Stimulated activated effector memory CD8-positive, alpha-beta T cell treated with anti-CD3 and anti-CD28 coated beads, Interleukin-12 subunit alpha, Interleukin-12 subunit beta, amount 100 ng/mL, for 72 hours (primary cell): ENCODE measurements at places on chromosomes 2 and 18.
A peak's percentile ranks its signal among the peaks of the same experiment; 100 is the strongest.

- DNase-seq = no peak
These were observed 6.5 kb downstream of the SH3BP4 start for GRCh38 chr2:234958311-234958710.

DNA sequence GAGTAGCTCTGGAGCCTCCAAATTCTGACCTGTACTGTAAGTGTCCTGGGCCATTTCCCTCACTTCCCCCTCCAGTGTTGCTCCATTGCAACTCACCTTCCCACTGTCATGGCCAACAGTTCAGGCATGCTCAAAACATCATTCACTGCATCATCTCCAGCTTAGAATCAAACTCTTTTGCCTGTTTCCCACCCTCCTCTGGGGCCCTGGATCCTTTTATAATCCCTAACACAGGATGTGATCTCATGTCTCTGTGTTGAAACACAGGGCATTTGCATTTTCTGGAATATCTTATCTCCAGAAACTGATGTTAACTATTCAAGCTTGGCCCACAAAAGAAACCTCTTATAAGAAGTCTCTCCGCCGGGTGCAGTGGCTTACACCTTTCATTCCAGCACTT lies 3.0 kb downstream of the DPP4 start:
- DNase-seq = no peak

DNA sequence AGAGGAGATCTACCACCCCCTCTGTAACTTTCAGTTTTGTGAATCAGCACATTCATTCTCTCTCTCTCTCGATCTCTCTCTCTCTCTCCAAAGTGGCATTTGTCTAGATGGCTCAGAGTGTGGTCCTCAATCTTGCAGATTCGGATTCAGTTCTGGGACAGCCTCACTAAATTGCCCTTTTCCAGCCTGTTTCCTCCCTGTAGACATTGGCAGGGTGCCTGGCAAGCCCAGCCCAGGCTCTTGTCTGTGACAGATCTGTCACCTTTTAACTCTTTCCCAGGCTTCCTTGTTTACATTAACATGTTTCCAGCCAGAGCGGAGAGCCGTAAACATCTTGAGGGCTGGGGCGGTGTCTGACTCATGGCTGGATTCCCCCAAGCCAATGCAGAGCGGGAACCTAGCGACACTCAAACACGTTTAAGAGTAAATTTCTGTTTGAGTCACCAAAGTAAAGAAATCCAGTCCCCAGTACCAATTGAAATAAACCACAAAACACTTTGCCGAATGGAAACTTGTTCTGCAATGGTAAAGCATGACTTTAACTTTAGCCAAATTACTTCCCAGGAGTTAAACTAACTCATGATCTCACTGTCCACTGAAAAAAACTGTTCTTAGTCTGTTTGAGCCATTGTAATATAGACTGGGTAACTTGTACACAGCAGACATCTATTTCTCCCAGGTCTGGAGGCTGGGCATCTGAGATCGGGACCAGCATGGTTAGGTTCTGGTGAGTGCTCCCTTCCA lies 6.6 kb upstream of the CYP27C1 start:
- DNase-seq = peak; percentile 80

GRCh38 chr2:235850771-235851551 lies 317.2 kb downstream of the GBX2 start:
- DNase-seq = no peak

- DNase-seq = no peak
These were observed 22.2 kb downstream of the KCNG2 start for GRCh38 chr18:79819968-79820351.

DNA sequence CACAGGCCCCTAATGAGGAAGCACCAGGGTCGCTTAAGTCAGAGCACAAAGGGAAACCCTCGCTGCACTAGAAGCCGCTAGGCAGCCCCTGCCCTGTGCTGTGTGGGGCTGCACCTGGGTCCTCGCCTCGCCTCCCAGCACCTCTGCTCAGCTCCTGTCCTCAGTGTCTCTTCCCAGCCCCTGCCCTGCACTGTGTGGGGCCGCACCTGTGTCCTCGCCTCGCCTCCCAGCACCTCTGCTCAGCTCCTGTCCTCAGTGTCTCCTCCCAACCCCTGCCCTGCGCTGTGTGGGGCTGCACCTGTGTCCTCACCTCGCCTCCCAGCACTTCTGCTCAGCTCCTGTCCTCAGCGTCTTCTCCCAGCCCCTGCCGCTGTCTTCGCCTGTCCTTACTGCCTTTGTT lies 342.8 kb downstream of the EIPR1 start:
- DNase-seq = no peak

DNA sequence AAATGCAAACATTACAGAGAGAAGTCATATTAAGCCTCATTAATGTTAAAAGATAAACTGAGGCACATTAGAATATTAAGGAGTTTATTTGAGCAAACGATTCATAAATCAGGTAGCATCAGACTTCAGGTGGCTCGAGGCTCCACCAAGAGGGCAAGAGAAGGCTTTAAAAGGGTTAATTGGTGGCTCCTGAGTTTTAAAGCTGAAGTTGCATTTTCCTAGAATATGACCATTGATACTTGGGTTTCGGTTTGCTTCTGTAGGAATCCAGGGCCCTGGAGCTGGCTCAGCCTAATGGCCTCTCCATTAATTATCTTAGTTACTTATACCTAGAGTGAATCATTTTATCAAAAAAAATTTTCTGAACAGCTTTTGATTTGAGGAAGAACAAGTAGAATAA lies 123.7 kb upstream of the NABP1 start:
- DNase-seq = no peak

DNA sequence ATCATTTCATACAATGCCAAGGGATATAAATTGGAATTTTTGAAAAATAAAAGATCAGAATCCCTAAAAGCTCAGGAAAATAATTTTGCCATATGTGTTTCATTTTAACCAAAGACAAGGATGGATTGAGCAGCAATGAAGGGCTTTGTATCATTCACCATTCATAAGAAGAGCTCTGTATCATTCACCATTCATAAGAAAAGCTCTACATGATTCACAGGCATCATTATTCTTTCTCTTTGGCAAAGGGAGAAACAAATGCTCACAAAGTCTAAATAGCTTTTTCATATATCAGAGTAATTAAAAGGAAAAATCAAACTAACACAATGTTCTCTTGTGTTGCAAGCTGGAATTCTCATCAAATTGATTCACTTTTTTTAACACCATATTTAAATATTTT lies 169.1 kb upstream of the MC4R start:
- DNase-seq = no peak

GRCh38 chr2:24877067-24877466 lies 43.0 kb downstream of the ADCY3 start:
- DNase-seq = no peak

- no peak for DNase-seq
These were observed 55.4 kb upstream of the ACVR1 start for GRCh38 chr2:157931542-157931941.

DNA sequence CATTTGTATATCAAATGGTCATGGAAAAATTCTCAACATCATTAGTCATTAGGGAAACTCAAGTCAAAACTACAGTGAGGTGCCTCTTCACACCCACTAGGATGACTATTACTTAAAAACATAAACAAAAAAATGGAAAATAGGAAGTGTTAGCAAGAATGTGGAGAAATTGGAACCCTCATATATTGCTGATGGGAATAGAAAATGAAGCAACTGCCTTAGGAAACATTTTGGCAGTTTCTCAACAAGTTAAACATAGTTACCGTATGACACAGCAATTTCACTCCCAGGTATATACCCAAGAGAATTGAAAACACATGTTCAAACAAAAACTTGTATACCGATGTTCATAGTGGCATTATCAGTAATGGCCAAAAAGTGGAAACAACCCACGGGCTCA lies 18.1 kb upstream of the CYP26B1 start:
- DNase-seq = no peak

- no peak for DNase-seq
These were observed 8.6 kb upstream of the RNF152 start for GRCh38 chr18:61901323-61901986.

GRCh38 chr18:23515911-23516546 lies 12.7 kb downstream of the RMC1 start:
- peak; percentile 62 for DNase-seq

DNA sequence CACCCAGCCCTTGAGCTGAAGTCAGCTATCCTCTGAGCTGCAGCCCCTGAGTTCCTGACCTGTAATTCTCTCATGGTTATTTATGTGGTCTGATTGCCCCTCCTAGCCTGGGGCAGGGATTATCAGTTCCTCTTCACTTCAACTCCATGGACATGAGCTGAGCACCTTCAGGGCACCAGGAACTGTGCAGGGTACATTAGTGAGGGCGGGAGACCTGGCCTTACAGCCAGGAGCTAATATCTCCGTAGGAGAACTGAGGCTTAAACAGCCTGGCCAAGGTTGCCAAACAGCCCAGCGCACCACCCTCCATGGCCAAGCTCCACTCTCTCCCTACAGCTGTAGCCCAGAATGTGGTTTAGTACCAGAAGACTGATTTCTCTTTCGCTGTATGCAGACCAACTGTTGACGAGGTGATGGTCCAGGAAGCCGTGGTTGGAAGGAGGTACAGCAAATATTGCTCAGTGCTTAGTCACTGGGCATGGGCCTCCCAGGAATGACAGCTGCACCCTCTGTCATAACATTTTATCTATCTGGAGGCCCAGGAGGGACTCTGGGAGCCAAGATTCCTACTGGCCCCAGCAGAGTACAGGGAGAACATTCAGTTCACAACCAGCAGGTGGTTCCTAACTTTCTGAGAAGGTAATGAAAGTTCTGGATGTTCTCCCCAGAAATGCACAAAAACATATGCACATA lies 228.7 kb upstream of the SIX2 start:
- no peak for DNase-seq

DNA sequence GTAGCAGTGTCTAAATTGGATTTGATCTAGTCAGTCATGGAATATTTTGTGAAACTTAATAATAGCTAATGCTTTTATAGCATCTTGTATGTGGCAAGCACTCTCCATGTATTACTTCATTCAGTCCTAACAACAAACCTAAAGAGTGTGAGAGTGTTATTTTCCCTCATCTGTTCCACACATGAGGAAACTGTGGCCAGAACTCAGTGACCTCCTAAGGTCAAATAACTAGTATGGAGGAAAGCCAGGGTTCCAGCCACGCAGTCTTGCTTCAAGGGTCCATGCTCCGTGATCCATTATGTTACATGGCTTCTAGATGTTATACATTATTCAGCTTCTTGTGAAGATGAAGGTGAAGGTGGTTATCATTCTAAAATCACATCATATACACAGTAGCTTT lies 45.5 kb downstream of the TWSG1 start:
- no peak for DNase-seq

- peak; percentile 34 for DNase-seq
These were observed 29.3 kb upstream of the HS6ST1 start for GRCh38 chr2:128347701-128348539.

DNA sequence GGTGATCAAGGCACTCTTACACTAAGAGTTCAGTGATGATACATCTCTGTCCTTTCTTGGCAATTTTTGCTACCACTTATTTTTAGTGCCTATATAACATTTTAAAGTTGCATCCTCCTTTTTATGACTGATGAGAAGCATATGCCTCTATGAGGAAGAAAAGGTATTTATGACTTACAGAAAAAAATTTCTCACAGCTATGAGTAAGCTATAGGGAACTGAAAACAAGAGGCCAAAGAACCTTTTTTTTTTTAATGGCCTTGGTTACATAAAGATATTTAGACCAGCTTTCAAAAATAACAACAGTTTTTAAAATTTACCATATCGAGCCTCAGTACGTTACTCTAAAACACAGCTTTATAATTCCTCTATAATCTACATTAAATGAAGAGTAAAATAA lies 21.3 kb downstream of the MBD5 start:
- no peak for DNase-seq

DNA sequence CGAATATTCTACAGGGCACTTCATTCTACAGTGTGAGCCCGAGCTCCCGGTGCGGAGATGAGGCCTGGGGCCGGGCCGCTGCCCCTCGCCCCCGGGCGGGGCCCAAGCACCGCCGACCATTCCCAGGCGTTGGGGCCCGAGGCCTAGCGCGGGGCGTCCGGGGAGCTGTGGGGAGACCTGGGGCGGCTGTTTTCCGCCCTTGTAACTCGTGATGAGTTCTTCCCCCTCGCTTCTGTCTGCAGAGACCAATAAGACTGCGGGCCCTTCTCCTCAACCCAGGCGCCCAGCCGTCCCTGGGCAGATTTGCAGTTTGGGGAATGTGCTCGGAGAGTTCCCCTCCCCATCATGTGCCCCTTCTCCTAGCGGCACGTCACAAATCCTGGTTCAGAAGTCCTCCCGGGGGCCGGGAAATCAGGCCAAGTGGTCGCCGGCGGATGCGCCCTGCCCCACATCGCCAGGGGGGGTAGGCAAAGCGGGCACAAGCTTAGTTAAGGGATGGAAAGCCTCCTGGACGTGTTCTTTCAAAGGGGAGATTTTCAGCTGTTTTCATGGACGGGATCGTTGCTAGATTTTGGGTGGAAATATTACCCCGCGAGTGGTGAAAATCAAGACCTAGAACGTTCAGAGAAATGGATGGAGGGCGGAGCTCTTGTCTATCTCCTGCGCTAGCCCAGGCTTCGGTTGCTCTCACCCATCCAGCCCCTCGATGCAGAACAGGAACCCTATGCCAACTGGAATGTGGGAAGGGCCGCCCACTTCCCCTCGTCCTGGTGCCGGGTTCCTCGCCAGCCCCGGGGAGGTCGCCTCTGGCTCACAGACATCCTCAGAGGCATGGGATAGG lies 18.8 kb upstream of the HAAO start:
- no peak for DNase-seq

DNA sequence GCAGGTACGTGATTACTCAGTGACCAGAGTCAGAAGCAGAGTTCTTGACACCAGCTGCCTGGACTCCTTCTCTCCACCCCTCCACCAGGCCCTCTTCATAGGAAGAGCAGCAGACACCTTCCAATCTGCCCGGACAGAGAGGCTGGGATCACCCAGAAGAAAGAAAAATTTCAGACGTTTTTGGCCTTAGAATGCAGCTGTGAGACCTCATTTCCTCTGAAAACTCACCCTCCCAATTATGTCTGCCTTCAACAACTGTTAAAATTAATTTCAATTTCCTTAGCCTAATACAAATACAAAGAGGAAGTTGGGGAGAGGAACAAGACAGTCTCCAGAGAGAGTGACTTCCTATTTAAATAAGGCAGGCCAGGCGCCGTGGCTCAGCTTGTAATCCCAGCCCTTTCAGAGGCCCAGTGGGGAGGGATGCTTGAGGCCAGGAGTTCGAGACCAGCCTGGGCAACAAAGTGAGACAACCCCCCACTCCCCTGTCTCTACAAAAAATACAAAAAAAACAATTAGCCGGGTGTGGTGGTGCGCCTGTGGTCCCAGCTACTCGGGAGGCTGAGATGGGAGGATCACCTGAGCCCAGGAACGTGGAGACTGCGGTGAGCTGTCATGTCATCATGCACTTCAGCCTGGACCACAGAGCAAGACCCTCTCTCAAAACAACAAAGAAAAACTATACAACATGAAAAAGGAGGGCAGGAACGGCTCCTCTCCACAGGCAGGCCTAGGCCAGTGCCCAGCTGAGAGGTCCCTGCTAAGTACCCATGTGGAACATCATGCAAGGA lies 1.6 kb downstream of the SLC66A2 start:
- DNase-seq = no peak

- DNase-seq = no peak
These were observed 304.0 kb downstream of the ARHGAP15 start for GRCh38 chr2:143433251-143433650.
